ENCODE measurements at places on chromosomes 12 and 14. TPM values are rescaled to one million over a fixed set of nuclear protein-coding genes. Genes with fewer than 3 reads are reported as not detected.
A peak's percentile ranks its signal among the peaks of the same experiment; 100 is the strongest.

GRCh38 chr12:31897781-31898503 is 61.3 kb upstream of the RESF1 start:
- no peak for DNase-seq

DNA sequence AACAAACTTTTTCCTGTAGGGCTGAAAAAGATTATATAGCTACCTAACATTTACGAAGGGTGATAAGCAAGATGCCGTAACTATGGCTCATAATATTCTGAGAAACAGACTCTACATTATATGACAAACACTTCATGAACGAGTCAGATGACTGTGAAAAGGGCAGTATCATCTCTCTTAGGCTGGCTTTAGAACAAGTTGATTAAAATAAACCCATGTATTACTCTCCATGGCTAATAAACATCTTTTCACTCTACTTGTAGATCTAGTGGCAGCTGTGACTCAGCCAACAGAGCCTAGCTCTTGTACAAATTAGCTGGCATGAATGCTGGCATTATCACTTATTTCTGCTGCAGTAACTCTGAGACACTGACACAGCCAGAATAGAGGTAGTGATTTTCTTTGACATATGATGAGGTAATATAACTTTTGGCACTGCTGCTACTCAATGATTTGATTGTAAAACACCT is 47.1 kb downstream of the SLC2A13 start:
- peak; percentile 17 for DNase-seq

The GLIPR1L2 gene
- 2.8 TPM for total RNA-seq

GRCh38 chr14:70045844-70046535 is 142.8 kb downstream of the SLC8A3 start:
- DNase-seq, result peak; percentile 68

DNA sequence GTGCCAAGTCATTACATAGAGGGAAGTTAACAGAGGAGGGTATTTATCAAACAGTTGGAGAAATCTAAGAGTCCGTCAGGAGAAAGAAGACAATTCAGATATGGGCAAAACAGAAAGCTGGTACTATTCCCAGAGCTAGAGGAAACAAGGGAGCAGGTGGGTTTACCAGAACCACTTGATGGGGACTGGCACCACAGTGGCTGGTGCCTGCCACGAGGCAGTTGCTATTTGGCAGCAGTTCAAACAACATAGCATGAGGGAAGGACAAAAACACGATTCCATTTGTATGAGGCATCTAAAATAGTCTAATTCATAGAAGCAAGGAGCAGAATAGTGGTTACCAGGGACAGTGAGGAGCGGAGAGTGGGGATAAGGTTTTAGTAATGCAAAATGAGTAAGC is 24.6 kb upstream of the KLRD1 start:
- DNase-seq, result no peak

- DNase-seq, result no peak
Measured at GRCh38 chr12:69948851-69949250, 123.8 kb downstream of the MYRFL start.

- DNase-seq, result no peak
Measured at GRCh38 chr14:104200106-104200505, 61.7 kb downstream of the KIF26A start.

GRCh38 chr14:95494456-95494855 is 22.0 kb downstream of the SYNE3 start:
- DNase-seq, result no peak

GRCh38 chr14:99075061-99075460 is 196.9 kb downstream of the BCL11B start:
- DNase-seq, result no peak

The ACVRL1 gene
- total RNA-seq, result 82.7 TPM

The TRIAP1 gene
- 12.0 TPM for total RNA-seq

- DNase-seq, result no peak
Measured at GRCh38 chr12:26800347-26800746, 32.6 kb downstream of the ITPR2 start.

The NAV3 gene
- total RNA-seq, result 35.6 TPM

The ERP27 gene
- total RNA-seq, result 1.9 TPM

The SLC10A1 gene
- total RNA-seq, result not detected

The TUNAR gene
- not detected for total RNA-seq

DNA sequence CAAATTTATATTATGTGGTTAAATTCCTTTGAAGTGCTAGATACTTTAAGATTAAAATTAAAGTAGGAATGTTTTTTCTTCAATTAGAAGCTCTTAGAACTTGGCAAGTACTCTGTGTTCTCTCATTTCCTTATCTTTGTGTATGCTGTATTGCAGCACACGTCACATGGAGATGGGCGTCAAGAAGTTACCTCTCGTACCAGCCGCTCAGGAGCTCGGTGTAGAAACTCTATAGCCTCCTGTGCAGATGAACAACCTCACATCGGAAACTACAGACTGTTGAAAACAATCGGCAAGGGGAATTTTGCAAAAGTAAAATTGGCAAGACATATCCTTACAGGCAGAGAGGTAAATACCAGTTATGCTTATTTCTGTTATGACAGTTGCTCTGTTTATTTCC is 19.7 kb downstream of the MARK3 start:
- no peak for DNase-seq

The BEST3 gene
- 72.2 TPM for total RNA-seq

The TMEM119 gene
- 42.0 TPM for total RNA-seq

The ELK3 gene
- total RNA-seq, result 34.3 TPM

The FAM186B gene
- 0.82 TPM for total RNA-seq

- no peak for DNase-seq
Measured at GRCh38 chr14:34568803-34569202, 29.3 kb upstream of the EAPP start.

The TBX5 gene
- total RNA-seq, result not detected

The CFAP54 gene
- total RNA-seq, result 1.6 TPM

DNA sequence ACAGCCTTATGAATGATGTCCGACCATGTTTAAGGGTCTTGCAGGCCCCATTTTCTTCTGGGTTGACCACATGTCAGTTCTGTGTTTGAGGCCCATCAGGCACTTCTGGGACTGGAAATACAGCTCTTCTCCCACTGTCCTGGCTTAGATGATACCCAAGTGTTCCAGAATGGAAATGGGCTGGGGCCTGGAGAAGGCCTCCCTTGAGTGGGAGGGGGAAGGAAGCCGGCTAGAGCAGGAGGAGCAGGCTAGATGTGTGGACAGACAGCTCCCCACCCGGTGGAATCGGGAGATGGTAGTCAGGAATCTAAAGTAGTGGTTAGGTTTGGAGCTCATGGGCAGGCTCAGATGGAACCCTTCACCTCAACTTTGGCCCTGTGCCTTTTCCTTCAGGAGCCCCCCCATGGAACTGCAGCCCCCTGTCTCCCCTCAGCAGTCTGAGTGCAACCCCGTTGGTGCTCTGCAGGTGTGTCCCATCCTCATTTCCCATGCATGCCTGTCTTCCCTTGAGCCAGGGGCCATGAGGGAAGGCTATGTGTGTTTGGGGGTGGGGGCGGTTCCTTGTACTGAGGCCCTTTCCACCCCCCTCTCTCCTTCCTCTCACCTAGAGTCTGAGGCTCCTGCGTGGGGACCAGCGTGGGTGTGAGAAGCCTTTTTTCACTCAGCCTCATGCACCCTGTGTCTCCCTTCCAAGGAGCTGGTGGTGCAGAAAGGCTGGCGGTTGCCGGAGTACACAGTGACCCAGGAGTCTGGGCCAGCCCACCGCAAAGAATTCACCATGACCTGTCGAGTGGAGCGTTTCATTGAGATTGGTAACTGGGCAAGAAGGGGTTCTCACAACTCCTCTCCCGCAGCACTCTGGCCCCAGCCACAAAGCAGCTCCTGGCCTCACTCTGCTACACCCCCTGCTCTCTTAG is 3.0 kb downstream of the NPFF start:
- DNase-seq, result no peak

The BEGAIN gene
- 3.3 TPM for total RNA-seq

DNA sequence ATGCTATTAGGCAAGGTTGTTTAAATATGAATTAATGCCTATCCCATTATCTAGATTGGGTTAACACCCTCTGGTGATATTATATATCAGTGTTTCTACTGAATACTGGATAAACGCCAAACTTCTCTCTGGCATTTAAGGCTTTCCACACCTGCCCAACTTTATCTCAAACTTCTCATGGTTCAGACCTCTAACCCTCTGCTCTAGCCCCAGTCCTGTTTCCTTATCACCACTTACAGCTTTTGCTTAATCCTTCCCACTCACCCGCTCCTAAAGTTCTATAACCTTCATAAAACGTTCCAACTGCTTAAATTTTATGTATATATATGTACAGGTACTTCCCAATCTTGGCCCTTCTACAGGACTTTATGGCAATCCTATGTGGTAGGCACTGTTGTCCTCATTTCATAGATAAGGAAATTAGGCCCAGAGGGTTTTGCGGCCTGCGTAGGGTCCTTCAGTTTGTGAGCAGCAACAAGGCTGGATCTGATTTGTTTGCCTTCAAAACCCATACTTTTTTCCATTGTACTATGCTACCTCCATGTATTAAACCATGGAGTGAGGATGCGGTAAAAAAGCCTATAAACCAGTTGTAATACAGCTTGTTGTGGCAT is 1.2 kb downstream of the LPCAT3 start:
- no peak for DNase-seq

GRCh38 chr12:16036073-16036472 is 124.9 kb downstream of the DERA start:
- DNase-seq, result no peak

DNA sequence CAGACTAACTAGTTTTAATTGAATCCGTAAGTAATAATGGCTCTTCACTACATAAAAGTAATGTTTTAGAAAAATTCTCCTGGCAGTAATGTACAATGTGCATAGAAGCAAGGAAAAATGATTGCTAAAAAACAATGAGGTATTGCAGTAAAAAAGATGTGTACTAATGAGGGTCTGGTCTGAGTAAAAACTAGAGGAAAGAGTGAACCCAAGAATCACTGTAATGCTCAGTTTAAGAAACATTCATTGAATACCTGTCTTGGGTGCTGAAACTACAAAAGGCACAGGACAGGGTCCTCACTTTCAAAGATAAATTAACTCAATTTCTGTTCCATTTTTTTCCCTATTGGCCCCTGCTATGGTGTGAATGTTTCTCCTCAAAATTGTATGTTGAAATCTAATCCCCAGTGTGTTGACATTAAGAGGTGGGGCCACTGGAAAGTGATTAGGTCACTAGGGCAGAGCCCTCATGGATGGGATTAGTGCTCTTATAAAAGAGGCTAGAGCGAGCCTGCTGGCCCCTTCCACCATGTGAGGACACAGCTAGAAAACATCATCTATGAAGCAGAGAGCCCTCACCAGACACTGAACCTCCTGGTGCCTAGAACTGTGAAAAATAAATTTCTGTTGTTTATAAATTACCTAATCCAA is 51.6 kb downstream of the RPS6KA5 start:
- DNase-seq, result no peak

DNA sequence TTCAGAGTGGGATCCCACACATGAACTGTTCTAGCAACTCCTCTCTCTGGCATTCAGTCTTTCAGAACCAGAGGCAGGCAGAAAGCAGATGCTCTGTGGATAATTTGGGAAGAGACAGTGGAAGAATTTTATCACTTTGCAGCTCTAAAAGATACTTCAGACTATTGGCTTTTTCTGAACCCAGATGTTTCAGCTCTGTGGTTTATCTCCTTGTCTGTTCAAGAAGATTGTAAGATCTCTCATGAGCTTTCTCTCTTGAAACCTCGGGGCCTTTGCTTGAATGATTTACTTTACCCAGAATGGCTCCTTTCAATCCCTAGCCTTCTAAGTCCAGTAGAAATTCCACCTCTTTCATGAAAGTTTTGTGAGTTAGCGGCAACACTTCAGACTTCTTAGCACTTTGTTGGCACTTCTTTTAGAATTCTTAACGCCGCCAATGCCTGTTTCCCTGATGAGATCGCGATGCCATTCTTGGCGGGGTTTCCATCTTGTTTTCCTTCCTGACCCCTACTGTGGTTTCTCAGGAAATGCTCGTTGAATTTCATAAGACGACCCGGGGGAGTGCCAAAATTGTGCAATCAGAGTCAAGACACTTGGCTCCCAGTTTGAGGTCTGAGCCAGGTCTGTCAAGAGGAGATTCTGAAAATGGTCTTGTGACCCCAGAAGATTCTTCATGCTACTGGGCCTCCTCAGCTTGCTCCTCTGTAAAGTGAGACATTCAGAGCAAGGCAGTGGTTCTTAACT is 107.0 kb upstream of the PRICKLE1 start:
- no peak for DNase-seq

The AQP6 gene
- total RNA-seq, result 0.10 TPM

DNA sequence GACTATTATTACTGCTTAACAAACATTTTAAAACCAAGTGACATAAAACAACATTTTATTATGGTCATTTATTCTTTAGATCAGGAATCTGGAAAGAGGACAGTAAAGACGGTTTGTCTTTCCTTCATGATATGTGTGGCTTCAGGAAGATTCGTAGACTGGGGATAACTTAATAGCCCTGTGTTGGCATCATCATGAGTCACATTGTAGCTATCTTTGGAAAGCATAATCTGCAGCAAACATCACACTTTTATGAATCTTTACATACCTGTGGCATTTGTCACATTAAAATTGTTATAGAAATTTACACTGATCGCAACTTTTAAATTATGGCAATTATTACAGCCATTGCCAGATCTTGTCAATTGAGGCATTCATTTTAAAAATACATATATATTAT is 397.1 kb downstream of the NOVA1 start:
- no peak for DNase-seq
